ENCODE measurements at places on chromosomes 5 and 9.

GRCh38 chr9:103068753-103069152, 73.6 kb downstream of the CYLC2 start:
- DNase-seq, result no peak

DNA sequence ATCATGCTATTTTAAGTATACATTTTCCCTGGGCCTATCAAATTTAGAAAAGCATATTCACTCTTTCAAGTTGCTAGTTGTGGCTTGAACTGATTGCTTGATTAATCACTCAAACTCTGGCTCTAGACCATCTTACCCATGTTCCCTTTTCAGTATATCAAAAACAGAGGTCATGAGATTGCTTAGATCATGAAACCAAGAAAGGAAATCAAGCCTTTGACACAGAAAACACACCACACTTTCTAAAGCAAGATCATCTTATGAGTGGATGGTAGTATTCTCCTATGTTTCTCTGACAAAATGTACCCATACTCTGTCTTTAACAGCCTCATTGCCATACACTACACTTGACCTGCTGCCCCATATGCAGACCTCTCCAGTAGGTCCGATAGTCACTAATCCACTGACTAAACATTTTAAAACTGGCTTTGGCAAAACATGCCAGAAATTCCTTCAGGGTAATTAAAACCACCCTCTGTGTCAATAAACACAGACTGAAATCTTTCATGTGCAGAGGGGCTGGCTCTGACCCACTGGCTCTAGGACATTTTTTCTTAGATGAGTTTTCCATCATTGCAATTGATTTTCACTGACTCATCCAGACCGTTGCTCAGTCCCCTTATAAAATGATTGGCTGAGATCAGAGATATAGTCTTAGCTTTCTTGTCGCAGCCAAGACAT, 18.2 kb downstream of the PPP2R2B start:
- no peak for DNase-seq

- DNase-seq, result no peak
Observed at GRCh38 chr5:17898766-17899165, 264.5 kb downstream of the TAF11L14 start.

DNA sequence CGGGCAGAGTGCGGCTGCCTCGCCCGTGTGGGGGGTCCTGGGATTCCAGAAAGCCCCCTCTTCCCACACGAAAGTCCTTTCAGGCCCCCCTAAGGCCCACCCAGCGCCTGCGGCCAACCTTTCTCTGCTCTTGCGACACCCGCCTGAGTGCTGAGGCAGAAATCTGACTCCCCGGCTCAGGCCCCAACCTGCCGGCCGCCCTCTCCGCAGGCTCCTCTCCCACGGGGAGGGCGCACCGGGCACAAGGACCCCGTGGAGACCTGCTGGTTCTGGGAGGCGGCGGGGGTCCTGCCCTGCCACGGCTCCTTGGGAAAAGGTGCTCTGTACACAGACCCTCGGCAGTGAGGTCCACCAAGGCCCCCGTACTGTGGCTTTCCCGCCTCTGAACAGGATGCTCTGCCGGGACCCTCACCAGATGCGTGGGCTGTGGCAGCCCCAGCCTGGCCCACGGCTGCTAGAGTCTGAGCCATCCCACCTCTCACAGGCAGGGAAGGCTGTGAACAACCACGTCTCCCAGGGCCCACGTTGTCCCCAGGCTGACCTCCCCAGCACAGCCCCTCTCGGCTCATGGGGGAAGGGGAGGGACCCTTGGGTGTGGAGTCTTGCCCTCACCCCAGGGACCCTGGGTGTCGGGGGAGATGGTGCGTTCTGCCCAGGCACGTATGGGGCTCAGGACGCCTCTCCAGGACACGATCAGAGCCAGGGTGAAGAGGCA, 41.5 kb upstream of the EGFL7 start:
- no peak for DNase-seq

DNA sequence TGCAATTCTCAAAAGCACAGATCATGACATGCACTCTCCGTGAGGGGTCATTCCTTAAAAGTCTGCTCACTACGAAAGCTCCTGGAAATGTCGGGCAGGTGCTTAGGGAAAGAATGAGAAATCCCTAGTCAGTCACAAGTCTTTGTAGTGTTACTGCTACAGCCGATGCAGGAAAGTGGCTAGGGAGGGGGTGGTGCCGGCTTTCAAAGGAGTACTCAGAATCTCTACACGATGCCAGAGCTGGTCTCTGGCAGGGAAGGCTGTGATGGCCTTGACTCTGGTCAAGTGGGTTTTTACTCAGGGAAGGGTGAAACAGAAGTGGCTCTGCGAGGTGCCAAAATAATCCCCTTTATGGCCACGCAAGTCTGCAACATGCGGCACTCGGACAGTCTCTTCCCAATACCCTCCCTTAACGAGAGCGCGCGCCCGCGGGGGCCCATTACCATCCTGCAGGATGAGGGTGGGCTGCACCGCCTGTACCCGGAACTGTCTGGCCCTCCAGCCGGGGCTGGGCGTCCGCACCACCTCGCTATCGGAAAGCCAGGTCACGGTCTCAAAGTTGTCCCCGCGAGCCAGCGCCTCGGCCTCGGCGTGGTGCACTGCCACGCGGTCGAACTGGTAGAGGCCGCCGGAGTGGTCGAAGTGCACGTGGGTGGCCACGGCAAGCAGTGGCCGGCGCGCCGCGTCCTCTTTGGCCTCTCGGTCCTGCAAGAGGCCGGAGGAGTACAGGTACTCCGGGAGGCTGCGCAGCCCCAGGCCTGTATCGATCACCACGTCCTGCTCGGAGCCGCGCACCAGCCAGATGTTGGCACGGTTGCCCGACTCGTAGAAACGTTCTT, 956 bp downstream of the MBLAC2 start:
- DNase-seq, result peak; percentile 7

- no peak for DNase-seq
Observed at GRCh38 chr9:127293328-127293727, 28.8 kb downstream of the GARNL3 start.

- no peak for DNase-seq
Observed at GRCh38 chr5:5456858-5457257, 34.4 kb downstream of the ICE1 start.

DNA sequence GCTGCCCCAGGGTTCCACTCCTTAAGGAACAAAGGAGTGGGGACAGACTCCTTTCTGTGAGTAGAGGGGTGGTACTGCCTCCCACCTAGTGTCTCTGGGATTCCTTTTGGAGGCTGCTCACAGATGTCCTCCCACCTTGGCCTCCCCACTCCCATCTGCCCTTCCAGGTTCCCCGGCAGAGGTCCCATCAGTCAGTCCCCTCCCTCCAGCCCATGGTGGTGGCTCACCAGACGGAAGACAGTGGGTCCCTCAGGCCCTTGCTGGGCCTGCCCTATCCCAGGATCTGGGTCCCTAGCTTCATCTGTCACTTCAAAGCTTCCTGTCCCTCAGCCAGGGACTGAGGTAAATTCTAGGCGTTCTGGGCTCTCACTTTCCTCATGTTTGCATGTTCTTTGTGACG, 35.6 kb upstream of the NEK6 start:
- no peak for DNase-seq

GRCh38 chr5:143262393-143263174, 140.9 kb downstream of the NR3C1 start:
- DNase-seq, result no peak

DNA sequence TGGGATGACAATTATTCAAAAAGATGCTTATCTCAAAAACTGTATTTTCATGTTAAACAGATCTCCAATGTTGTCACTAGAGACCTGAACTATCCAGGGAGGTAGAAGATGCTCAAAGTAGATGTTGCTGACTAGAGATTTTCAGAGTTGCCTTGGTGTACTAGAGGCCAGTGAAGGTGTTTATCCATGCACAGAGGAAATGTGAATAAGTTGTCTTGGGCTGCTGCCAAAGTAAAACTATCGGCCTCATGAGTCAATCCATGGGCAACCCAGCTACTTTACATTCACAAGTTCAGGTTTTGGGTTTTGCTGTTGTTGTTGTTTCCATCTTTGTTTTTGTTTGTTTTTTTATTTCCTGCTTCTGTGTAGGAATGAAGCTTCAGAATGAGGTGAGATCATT, 141.1 kb upstream of the RANBP3L start:
- DNase-seq, result no peak

GRCh38 chr9:75084081-75084672, 3.8 kb downstream of the NMRK1 start:
- no peak for DNase-seq

GRCh38 chr9:135410421-135410820, 69.2 kb upstream of the PPP1R26 start:
- DNase-seq, result no peak

DNA sequence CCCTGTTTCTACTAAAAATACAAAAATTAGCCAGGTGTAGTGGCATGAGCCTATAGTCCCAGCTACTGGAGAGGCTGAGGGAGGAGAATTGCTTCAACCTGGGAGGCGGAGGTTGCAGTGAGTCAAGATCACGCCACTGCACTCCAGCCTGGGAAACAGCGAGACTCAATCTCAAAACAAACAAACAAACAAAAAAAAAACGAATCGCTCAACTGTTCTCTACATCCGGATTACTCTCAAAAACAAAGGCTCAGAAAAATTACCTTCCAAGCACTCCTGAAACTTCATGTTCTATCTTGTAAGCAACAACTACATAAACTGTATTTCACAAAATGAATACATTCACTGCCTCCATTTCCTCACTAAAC, 14.0 kb downstream of the UBAP2 start:
- DNase-seq, result no peak

DNA sequence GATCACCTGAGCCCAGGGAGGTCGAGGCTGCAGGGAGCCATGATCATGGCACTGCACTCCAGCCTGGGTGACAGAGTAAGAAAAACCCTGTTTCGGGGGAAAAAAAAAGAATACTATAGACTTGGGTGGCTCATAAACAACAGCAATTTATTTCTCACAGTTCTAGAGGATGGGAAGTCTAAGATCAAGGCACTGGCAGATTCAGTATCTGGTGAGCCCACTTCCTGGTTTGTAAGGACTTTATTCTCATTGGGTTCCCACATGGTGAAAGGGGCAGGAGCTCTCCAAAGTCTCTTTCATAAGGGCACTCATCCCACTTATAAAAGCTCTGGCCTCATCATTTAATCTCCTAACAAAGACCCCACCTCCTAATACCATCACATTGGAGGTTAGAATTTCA, 8.7 kb downstream of the HINT1 start:
- DNase-seq, result no peak

GRCh38 chr9:129752900-129753729, at the start of gene PTGES:
Gene PTGES (minus strand): TSS chr9:129753042. CDS start chr9:129753012, 30 bp downstream.
- DNase-seq, result no peak

DNA sequence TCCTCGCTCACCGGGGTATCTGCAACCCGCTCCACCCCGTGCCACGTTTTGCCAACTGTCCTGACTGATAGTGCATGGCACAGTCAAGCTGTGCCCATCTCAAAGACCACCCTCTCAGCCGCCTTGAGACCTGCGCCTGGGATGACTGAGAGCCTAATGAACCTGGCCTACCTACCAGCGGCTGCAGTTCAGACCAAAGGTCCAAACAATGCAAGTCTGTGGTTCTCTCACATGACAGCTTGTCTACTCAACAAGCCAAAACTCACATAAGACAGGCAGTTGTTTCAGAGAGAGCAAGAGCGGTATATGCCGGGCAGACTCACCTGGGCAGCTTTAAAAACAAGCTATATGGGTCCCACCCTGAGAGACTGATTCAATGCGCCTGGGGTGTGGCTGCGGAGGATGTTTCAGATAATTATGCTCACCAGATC, 70.5 kb downstream of the EPB41L4B start:
- DNase-seq, result no peak

DNA sequence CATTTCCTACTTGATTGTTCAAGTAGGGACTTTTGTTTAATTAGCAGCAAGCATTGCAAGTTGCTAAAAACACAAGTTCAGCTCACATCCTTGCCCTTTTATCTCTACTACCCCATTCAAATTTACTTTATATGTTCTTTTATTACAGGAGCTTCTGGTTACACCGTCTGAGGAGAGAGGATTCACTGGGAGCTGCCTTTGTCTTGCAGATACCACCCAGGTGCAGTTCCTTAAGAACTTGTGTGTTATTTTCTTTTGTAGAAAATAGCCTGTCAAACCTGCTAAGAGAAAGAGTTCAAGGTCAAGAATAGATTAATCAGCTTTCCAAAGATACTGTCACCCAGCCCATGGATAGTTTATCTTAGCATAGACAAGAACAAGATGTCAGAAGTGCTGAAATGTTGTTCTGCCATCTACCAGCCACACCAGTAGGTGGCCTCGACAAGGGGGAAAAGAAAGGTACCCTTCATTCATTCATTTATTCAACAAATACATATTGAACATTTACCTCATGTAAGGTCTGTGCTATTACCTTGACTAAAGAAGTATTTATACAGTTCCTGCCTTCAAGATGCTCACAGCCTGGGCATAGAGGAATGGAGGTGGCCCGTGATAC, 750.3 kb downstream of the MAT2B start:
- DNase-seq, result no peak

DNA sequence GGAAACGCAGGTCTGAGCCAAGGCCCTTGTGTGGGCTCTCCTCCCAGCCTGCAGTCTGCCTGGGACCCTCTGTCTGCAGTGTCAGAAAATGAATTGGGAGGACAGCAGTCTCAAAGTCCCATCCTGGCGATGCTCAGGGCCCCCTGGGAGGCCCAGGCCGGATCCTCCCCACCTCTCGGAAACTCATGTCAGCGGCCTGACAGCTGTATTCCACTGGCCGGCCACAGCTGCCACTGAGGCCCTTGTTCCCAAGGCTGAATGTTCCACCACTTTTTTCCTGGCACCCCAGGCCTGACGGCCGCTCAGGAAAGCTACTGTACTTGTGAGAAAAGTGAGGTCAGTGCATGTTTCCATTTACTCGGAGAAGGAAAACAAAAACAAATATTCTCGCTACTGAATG, 180.0 kb downstream of the FGF18 start:
- no peak for DNase-seq

DNA sequence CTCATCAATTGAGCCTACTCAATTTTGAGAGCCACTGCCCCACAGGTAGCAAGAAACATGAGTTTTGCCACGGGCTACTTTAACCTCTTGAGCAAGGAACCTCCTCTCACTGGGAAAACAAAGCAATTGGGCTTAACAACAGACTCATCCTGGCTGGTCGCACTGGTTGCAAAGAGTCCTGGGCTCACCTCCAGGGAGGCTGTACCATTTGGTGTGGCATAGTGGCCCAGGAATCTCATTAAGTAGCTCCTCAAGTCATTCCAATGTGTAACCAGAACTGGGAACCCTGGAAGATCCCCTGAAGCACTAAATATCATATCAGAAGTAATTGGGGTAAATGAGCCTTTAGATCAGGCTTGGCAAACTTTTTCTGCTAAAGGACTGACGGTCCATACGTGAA, 78.5 kb downstream of the MYO10 start:
- DNase-seq, result no peak

DNA sequence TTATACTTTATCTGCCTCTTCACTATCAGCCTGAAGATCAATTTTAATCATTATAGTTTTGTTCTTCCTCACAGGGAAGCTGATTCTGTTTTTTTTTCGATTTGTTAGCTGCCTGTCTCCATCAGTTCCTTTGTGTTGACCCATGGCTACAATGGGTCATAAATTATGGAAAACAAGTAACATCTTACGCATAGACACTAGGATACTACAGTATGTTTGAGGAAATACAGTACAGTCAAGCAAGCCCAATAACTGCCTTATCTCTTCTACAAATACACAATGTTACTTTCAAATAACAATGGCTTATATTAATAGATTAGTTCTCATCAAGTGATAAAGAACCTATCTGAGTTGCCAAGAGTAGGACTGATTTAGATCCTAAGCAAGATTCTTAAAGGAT, 160.5 kb upstream of the FREM1 start:
- DNase-seq, result no peak

GRCh38 chr9:89022902-89023301, 31.6 kb downstream of the S1PR3 start:
- no peak for DNase-seq

- no peak for DNase-seq
Observed at GRCh38 chr9:114288193-114289091, 34.5 kb upstream of the ORM1 start.
